ENCODE measurements at places on chromosomes 1 and 21.
A peak's percentile ranks its signal among the peaks of the same experiment; 100 is the strongest.

GRCh38 chr1:218658899-218659298, 313.8 kb downstream of the TGFB2 start:
- peak; percentile 55 for ATAC-seq

GRCh38 chr21:45010096-45010495, 64.3 kb upstream of the ADARB1 start:
- ATAC-seq: no peak

DNA sequence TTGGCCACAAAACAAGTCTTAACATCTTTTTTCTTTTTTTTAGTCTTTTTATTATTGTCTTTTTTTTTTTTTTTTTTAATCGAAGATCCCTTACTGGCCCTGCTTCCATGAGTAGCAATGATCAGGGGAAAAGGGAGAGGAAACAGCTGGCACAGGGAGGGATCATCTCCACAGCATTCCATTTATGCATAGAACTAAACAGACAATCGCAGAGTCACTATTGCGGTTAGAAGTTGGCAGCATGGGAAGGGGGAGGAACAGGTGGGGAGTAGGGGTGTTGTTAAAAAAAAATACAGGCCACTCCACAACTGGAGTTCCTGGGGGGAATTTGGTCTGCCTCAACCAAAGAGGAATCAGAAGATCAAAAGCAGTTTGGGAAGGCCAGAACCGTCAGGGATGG, 55.4 kb downstream of the C1orf185 start:
- ATAC-seq: no peak

- ATAC-seq: no peak
Observed at GRCh38 chr1:230618537-230618936, 23.7 kb upstream of the COG2 start.

DNA sequence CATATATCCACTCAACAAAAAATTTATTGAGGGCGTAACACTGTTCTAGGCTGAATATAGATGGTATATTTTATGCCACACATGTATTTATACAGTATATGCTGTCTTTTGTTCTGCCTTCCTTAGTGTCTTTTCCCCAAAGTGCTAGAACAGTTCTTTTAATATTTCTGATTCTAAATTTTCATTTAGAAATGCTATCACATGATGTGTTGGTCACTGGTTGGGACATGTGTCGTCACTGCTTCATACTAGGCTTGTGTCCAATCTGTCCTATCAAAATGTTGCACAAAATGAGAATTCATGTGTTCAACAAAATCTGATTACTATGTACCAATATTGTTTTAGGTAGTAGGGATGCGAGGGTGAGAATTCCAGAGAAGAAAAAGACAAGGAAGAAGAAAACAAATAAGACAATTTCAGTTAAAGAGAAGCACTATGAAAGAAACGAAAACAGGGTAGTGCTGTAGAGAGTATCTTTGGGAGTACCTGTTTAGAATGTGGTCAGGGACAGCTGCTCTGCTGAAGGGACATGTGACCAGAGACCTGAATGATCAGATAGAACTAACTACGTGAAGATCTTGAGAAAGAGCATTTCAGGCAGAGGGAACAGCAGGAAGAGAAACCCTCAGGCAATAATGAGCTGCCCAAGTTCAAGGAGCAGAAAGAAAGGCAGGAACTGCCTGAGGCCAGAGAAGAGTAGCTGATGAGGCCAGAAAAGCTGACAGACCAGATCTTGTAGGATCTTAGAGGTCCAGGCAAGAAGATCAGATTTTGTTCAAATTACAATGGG, 1.3 kb downstream of the KMO start:
- ATAC-seq: no peak

DNA sequence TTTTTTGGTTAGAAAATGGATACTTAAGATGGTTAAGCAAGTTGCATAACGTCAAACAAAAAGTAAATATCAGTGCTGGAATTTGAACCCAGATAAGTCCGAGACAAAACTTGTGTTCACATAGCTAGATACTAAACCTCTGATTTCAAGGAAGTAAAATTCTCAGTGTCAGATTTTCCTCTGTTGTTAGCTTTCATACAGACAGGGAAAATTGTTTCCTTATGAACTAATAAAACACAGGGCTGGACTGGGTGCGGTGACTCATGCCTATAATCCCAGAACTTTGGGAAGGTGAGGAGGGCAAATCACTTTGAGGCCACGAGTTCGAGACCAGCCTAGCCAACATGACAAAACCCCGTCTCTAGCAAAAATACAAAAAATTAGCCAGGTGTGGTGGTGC, 51.3 kb downstream of the PCNX2 start:
- ATAC-seq: no peak

DNA sequence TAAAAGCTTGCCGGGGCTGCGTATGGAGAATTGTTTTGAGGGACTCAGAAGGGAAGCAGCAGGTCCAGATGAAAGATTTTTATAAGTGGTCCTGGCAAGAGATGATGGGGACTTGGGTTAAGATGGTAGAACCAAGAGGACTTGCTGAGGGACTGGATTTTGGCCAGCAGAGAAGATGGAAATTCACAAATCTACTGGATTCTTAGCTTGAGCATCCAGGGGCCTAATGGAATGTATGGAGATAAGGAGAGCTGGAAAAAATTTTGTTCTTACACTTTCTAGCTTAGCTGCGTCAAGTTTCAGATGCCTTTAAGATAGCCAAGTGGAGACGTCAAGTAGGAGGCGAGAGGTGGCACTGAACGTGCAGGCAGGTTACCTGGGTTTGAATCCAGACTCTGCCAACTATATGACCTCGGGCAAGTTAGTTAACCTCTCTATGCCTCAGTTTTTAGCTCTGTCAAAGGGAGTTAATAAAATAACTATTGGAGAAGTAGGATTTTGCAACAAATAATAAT, 3.4 kb upstream of the RBP7 start:
- no peak for ATAC-seq

- ATAC-seq: no peak
Observed at GRCh38 chr1:32806910-32807523, 10.1 kb downstream of the YARS1 start.

DNA sequence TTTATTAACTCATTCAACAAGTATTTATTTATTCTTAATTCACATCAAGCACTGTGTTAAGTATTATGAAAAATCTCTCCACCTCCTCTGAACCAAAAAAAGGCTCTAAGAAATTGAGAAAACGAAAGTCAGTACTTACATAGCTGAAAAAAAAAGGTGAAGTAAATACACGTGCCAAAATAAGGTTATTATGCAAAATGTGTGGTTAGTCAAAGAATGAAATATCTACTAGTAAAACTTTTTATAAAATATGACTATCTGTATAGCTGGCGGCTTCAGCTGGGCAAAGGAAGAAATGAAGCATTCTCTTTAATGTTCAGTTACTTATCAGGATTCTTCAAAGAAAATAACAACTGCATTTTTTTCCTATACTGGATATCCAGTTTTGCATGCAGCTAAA, 35.5 kb upstream of the ASPM start:
- no peak for ATAC-seq

GRCh38 chr1:46173361-46173856, 1.5 kb upstream of the TSPAN1 start:
- peak; percentile 22 for ATAC-seq

DNA sequence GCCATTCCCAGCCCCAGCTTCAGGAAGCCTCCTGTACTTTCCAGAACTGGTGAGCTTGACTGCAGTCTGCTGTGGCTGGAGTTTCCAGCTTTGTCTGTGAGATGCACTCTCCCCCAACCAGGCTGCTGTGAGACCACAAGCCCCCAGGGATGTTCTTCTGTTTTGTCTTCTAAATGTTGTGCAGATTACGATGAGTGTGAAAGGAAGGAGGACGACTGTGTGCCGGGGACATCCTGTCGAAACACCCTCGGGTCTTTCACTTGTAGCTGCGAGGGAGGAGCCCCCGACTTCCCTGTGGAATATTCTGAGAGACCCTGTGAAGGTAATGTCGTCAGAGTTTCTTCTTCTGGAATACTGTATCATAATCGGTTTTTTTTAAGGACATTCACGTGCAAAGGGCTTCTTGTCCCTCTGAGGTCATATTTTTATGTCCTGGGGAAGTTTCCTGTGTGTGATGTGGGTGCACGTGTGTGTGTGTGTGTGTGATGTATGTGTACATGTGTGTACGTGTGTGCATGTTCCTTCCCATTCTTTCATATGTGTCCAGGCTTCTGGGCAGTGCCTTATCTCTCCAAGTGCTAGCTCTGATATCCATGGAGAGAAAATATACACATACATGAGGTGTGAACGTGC, 49.9 kb downstream of the UMODL1 start:
- ATAC-seq: no peak

DNA sequence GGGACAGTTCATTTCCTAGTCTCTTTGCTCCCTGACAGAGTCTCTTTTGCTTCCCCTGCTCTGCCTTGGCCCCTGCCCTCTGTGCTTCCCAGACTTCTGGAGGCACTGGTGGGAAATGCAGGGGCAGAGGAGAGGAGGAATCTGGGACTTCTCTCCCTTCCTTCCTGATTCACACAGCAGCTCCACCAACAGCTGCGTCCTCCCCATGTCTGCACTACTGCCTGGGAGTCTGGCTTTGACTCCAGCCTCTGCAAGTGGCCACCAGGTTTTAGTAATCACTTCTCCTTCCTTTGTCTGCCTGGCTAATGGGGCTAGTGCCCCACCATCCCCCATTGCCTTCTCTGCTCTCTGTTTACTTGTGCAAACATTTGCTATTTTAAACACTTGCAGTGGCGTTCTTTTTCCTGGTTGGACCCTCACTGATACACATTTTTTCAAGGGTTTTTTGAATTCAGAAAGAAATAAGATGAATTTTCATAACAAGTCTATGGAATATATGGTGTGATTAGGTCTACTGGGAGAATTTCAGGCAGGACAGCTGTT, 21.9 kb downstream of the FASLG start:
- ATAC-seq: no peak

DNA sequence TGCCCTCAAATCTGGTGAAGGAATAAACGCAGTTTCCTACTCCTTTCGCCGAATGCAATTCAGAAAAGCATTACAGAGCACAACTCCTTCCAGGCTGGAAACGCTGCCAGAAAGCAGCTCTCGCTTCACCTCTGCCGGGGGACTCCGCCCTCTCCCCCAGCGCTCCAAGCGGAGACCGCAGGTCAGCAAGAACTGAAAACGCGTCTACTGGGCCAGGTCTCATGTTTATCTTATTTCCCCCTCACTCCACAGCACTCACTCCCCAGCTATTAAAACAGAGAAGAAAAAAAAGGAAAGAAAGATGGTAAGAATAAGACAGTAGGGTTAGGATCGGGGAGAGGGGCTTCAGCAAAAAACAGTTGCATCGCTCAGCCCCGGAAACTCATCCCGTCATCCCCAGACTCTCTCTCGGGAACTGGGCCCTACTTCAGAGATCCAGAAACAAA, 833 bp upstream of the RCOR3 start:
- peak; percentile 61 for ATAC-seq

DNA sequence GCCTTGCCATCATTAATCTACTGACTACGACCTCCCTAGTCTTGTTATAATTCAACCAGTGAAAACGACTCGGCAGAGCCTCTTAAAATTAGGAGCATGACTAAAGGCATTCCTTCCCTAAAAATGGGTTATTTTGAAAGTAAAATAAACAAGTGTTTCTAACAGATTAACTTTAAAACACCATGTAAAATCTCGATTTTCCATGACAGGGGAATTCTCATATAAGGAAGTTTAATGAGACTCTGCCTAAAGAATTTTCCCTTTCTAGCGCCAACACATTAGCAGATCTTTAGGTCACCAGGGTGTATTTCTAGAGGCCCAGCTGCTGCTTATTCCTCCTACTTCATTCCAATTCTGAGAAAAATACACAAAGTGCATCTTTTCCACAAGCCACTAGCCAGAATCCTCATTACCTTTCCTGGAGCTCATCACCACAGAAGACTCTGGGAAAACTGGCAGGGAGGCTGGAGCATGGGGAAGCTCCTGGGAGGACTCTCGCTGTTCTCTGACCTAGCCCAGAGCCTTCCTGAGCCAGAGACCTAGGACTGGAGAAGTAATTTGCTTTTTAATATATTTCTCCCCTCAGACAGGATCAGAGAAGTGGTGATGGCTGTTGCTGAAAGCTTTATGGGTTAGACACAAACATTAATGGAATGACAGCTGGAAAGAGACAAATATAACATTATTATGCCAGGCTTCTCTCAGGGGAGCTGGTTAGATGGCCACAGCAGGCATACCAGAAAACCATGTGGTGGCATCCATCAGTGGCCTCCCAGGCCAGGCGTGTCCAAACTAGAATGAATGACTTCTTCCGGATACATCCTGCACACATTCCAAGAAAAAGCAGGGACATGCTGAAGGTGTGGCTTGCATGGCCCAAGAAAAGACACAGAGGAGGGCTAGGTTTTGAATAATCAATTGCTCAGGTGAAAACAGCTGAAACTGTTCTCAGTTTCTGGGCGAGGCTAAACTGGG, 63.6 kb upstream of the CTTNBP2NL start:
- no peak for ATAC-seq

Measured in SK-N-SH treated with all-trans-retinoic acid at 6 μM for 48 hours (cell line).